Kasumi-1 (cell line): ENCODE measurements at places on chromosomes 16 and 17.

GRCh38 chr16:57697896-57698537 is 3.4 kb downstream of the DRC7 start:
- no peak for DNase-seq

GRCh38 chr17:56023851-56024250 is 129.4 kb upstream of the ANKFN1 start:
- no peak for DNase-seq

DNA sequence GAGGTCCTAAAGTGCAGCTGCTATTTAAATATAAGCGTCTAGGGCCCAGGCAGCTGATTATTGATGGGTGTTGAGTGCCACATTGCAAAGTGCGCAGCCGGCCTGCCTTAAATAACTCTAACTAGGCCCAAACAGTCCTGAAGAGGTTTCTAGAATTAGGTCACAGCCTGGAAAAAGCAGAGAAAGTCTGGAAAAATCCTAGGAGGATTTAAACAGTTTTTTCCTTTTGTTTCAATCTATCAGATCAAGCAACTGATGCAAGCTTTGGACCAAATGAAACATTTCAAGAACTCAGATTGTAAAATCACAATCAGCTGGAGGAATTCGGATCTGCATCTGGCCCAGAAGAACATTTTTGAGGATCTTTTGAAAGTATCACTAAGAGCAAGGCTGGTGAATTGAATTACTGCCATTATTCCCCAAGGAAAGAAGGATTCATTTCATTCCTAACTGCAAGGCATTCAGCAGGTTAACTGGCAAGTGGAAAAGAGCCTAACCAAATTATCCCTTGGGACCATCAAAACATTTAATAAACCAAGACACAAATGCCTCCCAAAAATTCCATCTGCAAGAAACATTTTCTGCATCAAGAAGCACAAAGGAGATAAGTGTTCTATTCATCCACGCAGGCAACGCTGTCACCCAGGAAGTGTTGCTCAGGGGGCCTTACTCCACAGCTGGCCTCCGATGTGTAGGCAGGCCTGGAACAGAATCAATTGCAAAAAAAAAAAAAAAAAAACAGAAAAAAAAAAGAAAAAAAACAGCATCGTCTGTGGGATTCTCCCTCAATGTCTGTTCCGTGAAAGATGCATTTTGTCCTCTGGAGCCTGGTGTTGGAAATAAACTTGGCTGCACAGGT is 46.1 kb downstream of the IRX3 start:
- no peak for DNase-seq

- DNase-seq: no peak
Observed at GRCh38 chr17:67390646-67391361, 13.7 kb downstream of the PITPNC1 start.

GRCh38 chr16:67210069-67210937 is 11.4 kb downstream of the ELMO3 start:
- DNase-seq: no peak
